Stimulated activated CD4-positive, alpha-beta T cell treated with anti-CD3 and anti-CD28 coated beads, Interleukin-1b, Interleukin-23, amount 100 ng/mL, for 1 hour (primary cell): ENCODE measurements at places on chromosomes 3 and 15.

DNA sequence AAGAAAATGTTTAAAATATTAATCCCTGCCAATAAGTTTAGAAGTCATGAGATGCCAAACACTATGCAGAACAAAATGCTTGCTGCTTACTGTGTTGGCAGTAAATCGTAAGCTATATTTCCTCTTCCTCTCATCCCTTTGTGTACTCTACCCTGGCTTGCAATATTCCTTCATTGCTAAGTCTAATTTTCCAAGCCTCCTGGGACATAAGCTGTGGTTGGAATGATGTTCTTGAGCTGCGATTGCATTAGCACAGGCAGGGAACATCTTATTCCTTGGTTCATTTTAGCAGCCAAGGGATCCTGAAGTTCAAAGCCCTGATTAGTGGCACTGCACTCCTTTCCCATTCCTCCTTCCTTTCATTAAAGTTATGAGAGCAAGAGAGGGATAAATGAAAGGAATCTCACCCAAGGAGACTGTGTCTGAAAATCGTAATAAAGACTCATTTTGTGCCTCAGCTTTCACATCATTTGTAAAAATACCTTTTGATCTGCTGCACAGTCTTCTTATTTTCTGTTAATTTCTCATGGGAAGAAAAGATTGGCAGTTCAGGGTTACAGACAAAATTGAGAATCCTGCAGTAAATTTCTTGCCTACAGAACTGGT is 535.2 kb downstream of the OCA2 start:
- DNase-seq, result no peak

- DNase-seq, result no peak
Observed at GRCh38 chr15:60782316-60782715, 303.4 kb upstream of the ICE2 start.

DNA sequence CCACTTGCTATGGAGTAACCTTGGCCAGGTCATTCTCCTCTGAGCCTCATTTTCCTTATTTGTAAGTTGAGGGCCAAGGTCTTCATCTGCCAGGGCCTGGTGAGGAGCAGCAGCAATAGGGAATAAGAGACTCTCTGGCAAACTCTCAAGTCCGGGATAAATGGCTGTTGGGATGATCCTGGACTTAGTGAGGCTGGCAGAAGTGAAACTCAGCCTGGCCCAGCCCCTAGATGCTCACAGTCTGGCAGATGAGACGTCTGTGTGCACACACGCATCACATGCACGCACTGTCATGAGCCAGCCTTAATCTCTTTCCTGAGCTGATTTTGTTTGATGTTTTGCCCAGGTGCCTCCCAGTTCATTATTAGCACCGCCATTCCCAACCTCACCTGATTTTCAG is 26.8 kb downstream of the SLC6A6 start:
- no peak for DNase-seq

GRCh38 chr15:45140557-45141250 is 10.9 kb downstream of the DUOX1 start:
- DNase-seq, result no peak

DNA sequence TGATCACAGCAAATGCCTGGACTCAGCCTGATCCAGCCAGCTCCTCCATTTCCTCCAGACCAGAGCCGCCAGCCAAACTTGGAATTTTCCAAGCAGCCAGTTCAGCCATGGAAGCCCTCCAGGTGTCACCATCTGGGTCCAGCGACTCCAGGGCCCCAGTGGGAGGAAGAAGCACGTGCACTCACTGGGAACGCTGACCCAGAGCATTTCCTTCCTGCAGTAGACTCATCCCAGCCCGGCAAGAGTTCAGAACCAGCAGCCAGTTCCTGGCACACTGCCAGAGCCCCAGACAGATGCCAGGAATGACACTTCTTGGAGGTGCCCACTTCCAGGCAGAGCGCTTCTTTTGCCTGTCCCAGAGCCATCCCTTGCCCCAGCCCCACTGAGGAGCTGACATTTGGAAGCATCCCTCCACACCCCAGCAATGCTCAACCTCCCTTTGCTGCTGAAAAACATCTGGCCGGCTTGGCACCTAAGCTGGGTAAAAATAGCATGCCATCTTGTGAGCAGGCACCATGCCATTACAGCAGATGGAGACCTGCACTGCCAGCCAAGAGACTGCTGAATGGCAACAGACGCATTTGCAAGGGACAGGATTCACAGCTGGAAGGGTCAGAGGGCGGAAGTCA is 460.3 kb upstream of the PROK2 start:
- no peak for DNase-seq

GRCh38 chr3:128351546-128351945 is 115.1 kb downstream of the DNAJB8 start:
- no peak for DNase-seq

GRCh38 chr3:151318991-151319390 is 2.4 kb upstream of the GPR87 start:
- DNase-seq, result no peak

DNA sequence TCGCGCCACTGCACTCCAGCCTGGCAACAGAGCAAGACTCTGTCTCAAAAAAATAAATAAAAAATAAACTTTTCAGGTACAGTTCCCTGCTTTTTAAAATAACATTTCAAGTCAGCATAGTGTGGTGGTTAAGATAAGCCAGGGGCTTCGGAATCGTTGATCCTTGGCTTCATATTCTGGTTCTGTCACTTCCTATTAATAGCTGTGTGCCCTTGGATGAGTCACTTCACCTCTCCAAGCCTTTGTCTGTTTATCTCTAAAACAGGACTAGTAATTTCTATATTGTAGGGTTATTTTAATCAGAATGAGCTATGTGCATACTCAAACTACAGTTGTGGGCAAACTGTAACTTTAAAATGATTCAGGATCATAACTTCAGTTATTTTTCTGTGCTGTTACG is 53.8 kb upstream of the SENP5 start:
- DNase-seq, result no peak

DNA sequence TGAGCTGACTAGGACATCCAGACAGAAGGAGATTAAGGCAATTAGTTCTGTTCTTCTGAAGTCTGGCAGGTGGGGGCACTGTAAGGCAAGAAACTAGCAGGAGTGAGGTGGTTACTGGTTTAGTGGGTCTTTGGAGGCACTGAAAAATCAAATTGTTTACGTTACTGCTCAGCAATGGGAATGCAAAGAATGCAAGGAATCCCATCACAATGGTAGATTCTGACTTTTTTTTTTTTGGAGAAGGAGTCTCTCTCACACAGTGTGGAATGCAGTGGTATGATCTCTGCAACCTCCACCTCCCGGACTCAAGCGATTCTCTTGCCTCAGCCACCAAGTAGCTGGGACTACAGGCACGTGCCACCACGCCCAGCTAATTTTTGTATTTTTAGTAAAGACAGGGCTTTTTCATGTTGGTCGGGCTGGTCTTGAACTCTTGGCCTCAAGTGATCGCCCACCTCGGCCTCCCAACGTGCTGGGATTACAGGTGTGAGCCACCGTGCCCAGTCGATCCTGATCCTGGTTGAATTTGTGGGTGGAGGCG is 16.4 kb downstream of the FAM107A start:
- DNase-seq, result no peak

- DNase-seq, result no peak
Observed at GRCh38 chr3:41579861-41580260, 380.6 kb downstream of the CTNNB1 start.

- DNase-seq, result no peak
Observed at GRCh38 chr3:52190294-52191074, 7.5 kb upstream of the ALAS1 start.

DNA sequence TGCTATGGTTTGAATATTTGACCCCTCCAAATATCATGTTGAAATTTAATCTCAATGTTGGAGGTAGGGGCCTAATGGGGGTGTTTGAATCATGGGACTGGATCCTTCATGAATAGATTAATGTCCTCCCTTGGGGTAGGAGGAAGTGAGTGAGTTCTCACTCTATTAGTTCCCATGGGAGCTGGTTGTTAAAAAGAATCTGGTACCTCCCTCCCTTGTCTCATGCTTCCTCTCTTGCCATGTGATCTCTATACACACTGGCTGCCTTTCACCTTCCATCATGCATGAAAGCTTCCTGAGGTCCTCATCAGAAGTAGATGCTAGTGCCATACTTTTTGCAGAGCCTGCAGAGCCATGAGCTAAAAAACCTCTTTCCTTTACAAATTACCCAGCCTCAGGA is 177.7 kb upstream of the MCTP2 start:
- DNase-seq, result no peak

GRCh38 chr3:64518950-64519349 is 168.8 kb downstream of the ADAMTS9 start:
- DNase-seq, result no peak

DNA sequence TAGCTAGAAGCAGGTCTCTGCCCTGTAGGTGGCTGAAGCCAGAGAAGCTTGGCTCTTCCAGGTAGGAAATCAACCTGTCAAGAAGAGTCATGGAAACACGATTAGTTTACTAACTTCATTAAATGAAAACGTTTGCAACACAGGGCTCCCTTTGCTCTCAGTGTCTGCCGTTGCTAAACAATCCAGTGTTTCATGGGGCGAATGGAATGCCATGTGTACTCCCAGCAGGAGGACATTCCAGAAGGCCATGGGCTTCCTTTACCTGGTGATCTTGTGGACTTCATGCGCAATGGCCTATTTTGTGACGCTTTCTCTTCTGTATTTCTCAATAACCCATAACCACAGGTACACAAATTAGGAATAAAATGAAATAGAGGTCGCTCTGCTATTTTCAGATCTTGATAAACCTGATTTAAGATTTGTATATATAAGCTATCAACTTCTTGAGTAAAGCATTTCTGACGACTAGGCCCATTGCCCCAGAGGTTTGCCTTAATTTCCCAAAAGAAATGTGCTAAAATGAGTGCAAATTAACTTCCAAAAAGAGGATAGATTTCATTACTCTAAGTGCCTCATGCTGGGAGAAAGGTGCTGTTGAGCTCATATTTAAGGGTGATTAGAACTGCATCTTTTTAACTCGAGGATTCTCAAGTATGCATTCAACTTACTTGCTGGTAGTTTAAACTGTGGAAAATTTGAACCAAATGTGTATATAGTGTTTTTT is 171.0 kb downstream of the EPHA3 start:
- DNase-seq, result no peak

- DNase-seq, result no peak
Observed at GRCh38 chr15:91117375-91117774, 17.3 kb downstream of the SV2B start.

- DNase-seq, result no peak
Observed at GRCh38 chr3:139629033-139629432, 48.7 kb downstream of the NMNAT3 start.

- DNase-seq, result peak; percentile 99
Observed at GRCh38 chr3:101676765-101677435, at the start of gene ZBTB11. ZBTB11 (minus strand) TSS chr3:101677132; CDS start chr3:101676914, 218 bp downstream.

DNA sequence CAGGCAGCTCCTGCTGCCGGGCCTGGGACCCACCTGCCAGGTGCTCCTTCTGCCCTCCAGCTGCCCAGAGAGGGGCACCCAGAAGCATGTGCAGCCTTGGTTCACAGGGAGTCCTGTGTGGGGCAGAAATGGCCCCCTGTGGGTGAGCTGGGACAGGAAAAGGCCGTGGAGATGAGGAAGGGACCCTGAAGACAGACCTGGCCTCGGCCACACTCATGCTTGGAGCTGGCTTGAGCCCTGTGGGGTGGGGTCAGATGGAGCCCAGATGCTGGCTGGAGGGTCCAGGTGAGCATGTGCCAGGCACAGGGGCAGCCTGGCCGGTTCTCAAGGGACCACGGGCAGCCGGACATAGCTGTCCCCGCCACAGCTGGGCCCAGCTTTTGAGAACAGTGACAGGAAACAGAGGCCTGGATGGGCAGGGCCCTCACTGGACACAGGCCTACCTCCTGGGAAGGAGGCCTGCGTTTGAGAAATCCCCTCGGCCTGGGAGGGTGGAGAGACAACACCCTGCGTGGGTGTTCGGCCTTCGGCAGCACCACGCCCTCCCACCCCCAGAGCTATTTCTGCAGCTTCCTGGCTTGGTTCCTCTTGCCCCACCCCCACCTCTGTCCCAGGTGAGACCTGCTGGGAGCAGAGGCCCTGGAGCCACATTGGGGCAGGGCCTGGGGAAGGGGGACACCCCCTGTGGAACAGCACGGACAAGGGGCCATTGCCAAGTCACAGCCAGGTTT is 132.6 kb upstream of the MEF2A start:
- DNase-seq, result no peak

DNA sequence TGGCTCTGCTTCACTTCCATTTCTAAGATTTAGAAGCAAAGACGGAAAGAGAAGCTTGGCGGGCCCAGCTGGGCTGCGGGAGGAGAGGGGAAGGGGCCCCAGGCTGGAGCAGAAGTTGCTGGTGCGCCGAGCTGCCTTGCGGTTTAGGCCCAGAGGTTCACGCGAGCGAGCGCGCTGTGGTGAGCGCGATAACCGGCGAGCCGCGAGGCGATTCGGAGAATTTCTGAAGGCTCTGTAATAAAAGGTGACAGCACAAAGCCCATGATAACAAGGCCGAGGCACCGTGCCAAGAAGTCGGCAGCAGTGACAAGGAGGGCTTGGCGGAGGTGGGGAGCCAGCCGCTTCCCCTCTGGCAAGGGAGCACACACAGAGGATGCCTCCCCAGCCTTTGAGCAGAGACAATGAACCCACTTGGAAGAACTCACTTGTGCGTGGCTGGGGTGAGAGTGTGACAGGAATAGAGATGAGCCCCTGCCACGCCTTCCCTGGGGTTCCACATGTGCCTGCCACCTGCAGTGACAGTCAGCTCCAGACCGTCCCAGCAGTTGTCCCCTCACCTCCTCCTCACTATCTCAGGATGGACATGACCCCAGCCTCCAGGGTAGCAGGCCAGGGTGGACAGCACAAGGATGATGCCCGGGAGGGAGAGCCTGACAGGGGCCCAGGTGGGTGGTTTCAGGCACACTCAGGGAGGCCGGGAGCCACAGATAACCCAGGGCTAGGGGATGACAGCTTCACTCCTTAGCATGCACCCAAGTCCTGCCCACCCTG is 315.2 kb downstream of the UACA start:
- DNase-seq, result no peak

GRCh38 chr3:98734735-98735134 is 28.4 kb upstream of the ST3GAL6 start:
- no peak for DNase-seq
